ENCODE measurements at places on chromosomes 7 and 10. TPM values are rescaled to one million over a fixed set of nuclear protein-coding genes. Genes with fewer than 3 reads are reported as not detected.

GPR15LG gene
- total RNA-seq, result not detected

PDE6C gene
- not detected for total RNA-seq

ANXA8L1 gene
- total RNA-seq, result 8.6 TPM

SP4 gene
- 17.0 TPM for total RNA-seq

LBX1 gene
- total RNA-seq, result 0.60 TPM

LIPF gene
- not detected for total RNA-seq

FAM171A1 gene
- 17.1 TPM for total RNA-seq

FFAR4 gene
- 1.5 TPM for total RNA-seq

SCART1 gene
- 5.0 TPM for total RNA-seq

GRCh38 chr10:110421512-110422138 is 76.1 kb upstream of the DUSP5 start:
- H3K27ac ChIP-seq, result no peak overlapping the region
- H3K36me3 ChIP-seq, result no peaks in the 10 kb centered on the region
- peaks cover 37% of the 10 kb centered on the region for H3K4me1 ChIP-seq
- no peaks in the 10 kb centered on the region for H3K27me3 ChIP-seq
- no peak overlapping the region for H3K4me3 ChIP-seq

DNA sequence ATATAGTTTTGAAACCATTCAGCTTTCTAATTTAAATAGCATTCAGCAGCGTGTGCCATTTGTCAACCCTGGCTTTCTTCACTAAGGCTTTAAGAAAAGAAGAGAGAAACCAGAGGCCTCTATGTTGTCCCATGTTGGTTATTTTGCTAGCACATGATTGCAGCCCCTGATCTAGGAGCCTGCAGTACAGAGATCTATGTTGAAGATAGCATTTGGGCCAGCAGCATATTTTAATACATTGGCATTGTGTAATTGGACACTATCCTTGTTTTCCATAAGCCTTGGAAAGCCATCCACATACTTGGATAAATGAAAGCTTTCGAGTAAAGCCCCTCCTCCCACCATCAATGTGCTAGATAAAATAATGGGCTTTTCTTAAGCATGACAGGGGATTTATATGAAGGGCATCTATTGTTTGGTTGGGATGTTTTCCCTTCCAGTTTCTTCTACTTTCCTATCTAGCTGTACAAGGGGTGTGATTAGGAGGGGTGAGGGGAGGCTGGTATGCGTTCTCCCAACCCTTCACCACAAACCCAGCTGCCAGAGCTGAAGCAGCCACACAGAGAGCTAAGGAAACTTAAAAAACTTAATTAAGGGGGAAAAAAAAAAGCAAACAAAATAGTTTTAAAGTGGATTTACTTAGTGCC is 23.1 kb upstream of the SDHAF3 start:
- H3K36me3 ChIP-seq, result no peaks in the 10 kb centered on the region
- no peak for DNase-seq
- H3K27ac ChIP-seq, result no peak overlapping the region
- no peak overlapping the region for H3K4me3 ChIP-seq

- no peaks in the 10 kb centered on the region for H3K27me3 ChIP-seq
- H3K36me3 ChIP-seq, result no peaks in the 10 kb centered on the region
- H3K4me3 ChIP-seq, result no peak overlapping the region
- DNase-seq, result no peak
- H3K27ac ChIP-seq, result no peak overlapping the region
- H3K4me1 ChIP-seq, result peaks cover 47% of the 10 kb centered on the region
Observed at GRCh38 chr10:103155471-103156085, 37.5 kb downstream of the NT5C2 start.

DNA sequence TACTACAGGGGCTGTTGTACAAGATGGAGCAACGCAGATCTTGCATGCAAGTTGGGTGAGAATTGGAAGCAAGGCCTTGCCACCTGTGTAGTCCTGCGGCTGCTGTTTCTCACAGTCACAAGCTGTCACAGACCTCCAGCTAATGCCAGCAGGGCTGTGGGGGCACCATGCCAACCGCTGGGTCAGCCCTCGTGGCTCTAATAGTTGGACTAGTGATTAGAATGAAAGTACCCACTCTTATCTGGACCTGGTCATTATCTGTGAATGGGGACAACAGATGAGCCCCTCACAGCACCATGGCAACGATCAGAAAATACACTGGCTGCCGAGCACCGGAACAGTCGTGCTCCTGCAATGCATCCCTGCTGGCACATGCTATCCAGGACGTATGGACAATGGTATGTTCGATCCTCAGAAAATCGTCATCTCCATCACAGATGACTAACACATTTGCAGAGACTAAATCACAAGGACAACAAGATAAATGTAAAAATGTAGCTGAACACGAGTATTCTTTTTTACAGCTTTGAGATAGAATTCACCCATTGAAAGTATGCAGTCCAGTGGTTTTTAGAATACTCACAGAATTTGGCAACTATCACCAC is 80.4 kb upstream of the CALN1 start:
- H3K27ac ChIP-seq, result no peak overlapping the region
- no peaks in the 10 kb centered on the region for H3K36me3 ChIP-seq
- DNase-seq, result no peak

DNA sequence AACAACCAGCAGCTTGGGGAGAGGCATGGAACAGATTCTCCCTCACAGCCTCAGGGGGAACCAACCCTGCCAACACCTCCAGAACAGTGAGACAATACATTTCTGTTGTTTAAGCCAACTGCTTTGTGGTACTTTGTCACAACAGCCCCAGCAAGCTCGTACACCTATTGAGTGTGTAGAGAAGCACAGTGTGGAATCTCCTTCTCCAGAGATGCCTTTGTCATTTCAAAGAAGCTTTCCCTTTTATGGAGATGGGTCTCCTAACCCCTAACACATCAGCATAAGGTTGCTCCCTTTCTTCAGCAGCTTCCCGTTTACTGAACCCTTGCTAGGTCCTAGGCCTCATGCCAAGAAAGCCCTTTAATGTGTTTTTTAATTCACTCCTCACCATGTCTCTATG is 60.7 kb upstream of the AGK start:
- no peaks in the 10 kb centered on the region for H3K4me1 ChIP-seq
- H3K4me3 ChIP-seq, result no peak overlapping the region
- no peak overlapping the region for H3K27ac ChIP-seq
- no peaks in the 10 kb centered on the region for H3K36me3 ChIP-seq
- no peaks in the 10 kb centered on the region for H3K27me3 ChIP-seq

- no peak for DNase-seq
- H3K4me1 ChIP-seq, result no peaks in the 10 kb centered on the region
- no peaks in the 10 kb centered on the region for H3K36me3 ChIP-seq
- H3K27ac ChIP-seq, result no peak overlapping the region
- no peak overlapping the region for H3K4me3 ChIP-seq
Observed at GRCh38 chr7:69108097-69108496, 490.2 kb upstream of the AUTS2 start.

GRCh38 chr7:108413782-108414492 is 42.3 kb downstream of the NRCAM start:
- no peak overlapping the region for H3K27ac ChIP-seq
- no peak for DNase-seq
- H3K36me3 ChIP-seq, result no peaks in the 10 kb centered on the region
- H3K4me1 ChIP-seq, result no peaks in the 10 kb centered on the region
- H3K4me3 ChIP-seq, result no peak overlapping the region

GRCh38 chr7:55488804-55489340 is 83.4 kb downstream of the VOPP1 start:
- H3K4me3 ChIP-seq, result no peak overlapping the region
- no peak for DNase-seq
- no peaks in the 10 kb centered on the region for H3K27me3 ChIP-seq
- no peak overlapping the region for H3K27ac ChIP-seq

DNA sequence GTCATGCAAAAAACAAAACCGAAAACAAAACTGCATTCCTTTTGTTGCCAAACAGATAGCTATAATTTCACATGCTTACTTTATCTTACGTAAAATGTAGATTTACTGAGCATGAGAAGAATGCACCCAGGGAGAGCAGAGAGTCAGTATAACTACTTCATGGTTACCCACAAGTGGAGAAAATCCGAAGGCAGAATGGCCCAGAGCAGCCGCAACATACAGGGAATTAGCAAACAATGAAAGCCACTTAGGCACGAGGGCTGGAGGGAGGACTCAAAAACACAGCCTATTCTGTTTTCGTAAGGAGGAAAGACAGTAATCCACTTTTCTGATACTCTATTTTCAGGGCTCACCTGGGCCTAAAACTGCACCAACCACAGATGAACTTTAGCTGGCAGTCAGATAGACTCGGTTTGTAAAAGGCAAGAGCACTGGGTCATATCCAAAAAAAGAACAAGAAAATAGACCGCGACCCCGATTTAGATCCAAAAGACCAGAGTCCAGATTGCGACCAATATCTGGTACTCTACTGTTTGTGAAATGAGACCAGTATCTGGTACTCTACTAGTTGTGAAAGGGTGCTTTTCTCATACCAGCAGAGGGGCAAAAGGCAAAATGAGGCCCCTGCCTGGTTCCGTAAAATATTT is 1.3 kb downstream of the ITPRIP start:
- H3K27me3 ChIP-seq, result no peaks in the 10 kb centered on the region
- DNase-seq, result no peak
- peaks cover 71% of the 10 kb centered on the region for H3K4me1 ChIP-seq
- peak overlapping the region; percentile 83 for H3K4me3 ChIP-seq
- H3K27ac ChIP-seq, result peak overlapping the region; percentile 97
- no peaks in the 10 kb centered on the region for H3K36me3 ChIP-seq

GRCh38 chr7:108488768-108489538 is 32.7 kb upstream of the NRCAM start:
- DNase-seq, result no peak
- peaks cover 9% of the 10 kb centered on the region for H3K36me3 ChIP-seq
- H3K4me3 ChIP-seq, result no peak overlapping the region
- H3K27me3 ChIP-seq, result no peaks in the 10 kb centered on the region
- H3K27ac ChIP-seq, result no peak overlapping the region

DNA sequence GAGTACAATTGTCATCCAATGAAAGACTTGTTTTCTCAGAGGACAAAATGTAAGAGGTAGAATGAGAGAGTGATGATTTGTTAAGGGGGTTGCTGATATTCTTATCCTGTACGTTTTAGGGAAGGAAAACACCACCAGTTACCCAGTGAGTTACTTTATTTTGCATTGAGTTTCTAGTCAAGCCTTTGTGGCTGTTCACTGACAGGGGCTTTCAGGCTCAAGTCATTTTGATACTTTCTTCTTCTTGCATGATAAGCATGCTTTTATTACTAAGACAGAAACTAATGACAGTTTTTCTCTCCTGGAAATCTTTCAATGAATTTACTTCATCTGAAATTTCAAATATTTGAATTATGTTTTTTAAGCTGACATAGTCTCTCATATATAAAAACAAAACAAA is 710.2 kb upstream of the POM121L12 start:
- H3K27me3 ChIP-seq, result no peaks in the 10 kb centered on the region
- H3K27ac ChIP-seq, result no peak overlapping the region
- no peaks in the 10 kb centered on the region for H3K36me3 ChIP-seq
- no peaks in the 10 kb centered on the region for H3K4me1 ChIP-seq

DNA sequence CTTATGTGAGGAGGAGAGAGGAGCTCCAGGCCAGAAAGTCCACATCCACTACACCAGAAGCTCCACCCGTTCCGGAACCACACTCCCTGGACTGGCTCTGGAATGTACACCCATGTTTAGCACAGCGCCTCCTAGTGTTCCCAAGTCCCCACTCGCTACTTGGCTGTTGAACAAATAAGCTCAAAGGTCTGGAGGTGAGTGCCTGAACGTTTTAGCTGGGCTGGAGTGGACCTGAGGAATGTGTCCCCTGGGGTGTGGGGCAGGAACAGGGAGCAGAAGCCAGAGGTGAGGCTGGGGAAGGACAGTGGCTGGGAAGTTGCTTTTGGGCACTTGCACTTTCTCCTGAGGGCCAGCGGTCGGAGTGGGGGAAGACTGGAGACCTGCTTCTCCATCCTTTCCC is 164.1 kb upstream of the CDCA7L start:
- DNase-seq, result no peak
- no peaks in the 10 kb centered on the region for H3K27me3 ChIP-seq
- no peaks in the 10 kb centered on the region for H3K36me3 ChIP-seq
- H3K4me3 ChIP-seq, result no peak overlapping the region
- H3K27ac ChIP-seq, result peak overlapping the region; percentile 5

GRCh38 chr10:113133497-113134115 is 183.6 kb downstream of the TCF7L2 start:
- H3K36me3 ChIP-seq, result no peaks in the 10 kb centered on the region
- peaks cover 11% of the 10 kb centered on the region for H3K4me1 ChIP-seq
- no peak overlapping the region for H3K4me3 ChIP-seq
- no peak for DNase-seq

DNA sequence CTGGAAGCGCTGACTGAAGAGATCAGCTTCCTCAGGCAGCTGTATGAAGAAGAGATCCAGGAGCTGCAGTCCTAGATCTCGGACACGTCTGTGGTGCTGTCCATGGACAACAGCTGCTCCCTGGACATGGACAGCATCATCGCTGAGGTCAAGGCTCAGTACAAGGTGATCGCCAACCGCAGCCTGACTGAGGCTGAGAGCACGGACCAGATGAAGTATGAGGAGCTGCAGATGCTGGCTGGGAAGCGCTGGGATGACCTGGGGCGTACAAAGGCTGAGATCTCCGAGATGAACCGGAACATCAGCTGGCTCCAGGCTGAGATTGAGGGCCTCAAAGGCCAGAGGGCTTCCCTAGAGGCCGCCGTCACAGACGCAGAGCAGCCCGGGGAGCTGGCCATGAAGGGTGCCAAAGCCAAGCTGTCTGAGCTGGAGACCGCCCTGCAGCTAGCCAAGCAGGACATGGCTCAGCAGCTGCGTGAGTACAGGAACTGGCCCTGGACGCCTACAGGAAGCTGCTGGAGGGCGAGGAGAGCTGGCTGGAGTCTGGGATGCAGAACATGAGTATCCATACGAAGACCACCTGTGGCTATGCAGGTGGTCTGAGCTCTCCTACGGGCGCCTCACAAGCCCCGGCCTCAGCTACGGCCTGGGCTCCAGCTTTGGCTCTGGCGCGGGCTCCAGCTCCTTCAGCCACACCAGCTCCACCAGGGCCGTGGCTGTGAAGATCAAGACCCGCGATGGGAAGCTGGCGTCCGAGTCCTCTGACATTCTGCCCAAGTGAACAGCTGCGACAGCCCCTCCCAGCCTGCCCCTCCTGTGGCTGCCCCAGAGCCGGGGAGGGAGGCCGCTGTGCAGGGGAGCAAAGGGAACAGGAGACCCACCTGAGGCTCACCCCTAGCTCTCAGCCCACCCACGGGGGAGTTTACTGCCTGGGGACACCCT is 24.9 kb upstream of the AMPH start:
- H3K27ac ChIP-seq, result no peak overlapping the region
- no peaks in the 10 kb centered on the region for H3K27me3 ChIP-seq
- DNase-seq, result no peak
- H3K4me3 ChIP-seq, result no peak overlapping the region
- no peaks in the 10 kb centered on the region for H3K4me1 ChIP-seq

DNA sequence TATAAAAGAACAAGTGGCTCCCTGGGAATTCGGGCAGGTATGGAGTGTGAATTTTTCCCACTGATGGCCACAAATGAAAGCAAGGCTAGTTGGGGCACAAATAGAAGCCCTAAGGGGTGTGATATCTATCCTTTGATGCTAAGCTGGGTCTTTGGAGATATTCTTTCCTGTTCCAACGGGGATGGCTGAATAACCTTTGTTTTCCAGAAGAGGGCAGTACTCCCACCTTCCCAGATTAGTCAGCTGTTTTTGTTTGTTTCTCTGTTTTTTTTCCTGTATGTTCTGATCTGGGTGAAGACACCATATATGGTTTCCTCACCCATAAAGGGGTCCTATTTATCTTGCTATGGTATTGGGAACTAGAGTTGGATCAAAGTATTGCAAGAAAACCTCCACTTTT is 947.7 kb upstream of the SORCS1 start:
- no peak for DNase-seq
- H3K27me3 ChIP-seq, result no peaks in the 10 kb centered on the region
- no peak overlapping the region for H3K4me3 ChIP-seq
- no peaks in the 10 kb centered on the region for H3K36me3 ChIP-seq
- H3K4me1 ChIP-seq, result no peaks in the 10 kb centered on the region

GRCh38 chr10:3652886-3653285 is 132.1 kb downstream of the KLF6 start:
- H3K27ac ChIP-seq, result no peak overlapping the region
- no peaks in the 10 kb centered on the region for H3K36me3 ChIP-seq
- H3K4me1 ChIP-seq, result peaks cover 6% of the 10 kb centered on the region
- no peak overlapping the region for H3K4me3 ChIP-seq

Measured in tibial nerve (tissue), 4 donors.